ENCODE measurements at places on chromosomes 5 and 9. TPM values are rescaled to one million over a fixed set of nuclear protein-coding genes. Genes with fewer than 3 reads are reported as not detected.

- DNase-seq: no peak
Observed at GRCh38 chr9:5820425-5820824, 12.5 kb downstream of the ERMP1 start.

The BARHL1 gene
- polyA plus RNA-seq: not detected

DNA sequence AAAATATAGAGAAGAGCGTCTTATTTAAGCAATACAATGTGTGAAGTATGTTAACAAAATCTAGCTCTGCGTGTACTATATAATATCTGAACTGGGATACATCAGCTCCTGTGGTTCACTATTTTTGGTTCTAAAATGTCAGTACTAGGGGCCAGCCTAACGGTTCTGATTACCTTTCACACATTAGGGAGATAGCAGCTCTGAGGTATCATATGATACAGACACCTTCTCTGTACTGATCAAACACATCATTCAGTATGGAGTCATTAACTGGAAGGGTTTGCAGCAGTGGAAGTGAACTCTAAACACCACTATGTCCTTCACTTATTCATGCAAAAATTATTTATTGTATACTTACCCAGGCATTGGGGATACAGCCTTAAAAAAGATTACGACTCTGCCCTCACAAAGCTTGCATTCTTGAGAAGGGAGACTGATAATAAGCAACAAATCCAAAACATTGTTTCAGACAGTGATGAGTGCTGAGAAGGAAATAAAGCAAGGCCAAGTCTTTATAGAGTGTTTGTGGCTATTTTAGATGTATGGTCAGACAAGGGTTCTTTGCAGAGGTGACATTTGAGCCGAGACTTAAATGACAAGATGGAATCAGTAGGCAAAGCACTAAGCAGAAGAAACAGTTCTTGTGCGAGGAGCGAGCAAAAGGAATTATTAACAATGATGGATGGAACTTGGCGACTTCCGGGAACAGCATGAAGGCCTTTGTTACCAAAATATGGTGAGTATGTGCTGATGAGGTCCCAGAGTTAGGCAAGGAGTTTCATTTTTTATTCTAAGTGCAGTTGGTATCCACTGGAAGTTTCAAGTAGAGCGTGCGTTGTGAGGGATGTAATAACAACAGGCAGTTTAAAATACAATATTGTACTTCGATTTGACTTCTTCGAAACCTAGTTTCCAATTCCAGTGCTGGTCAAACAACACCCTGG is 1.8 kb upstream of the LNPEP start:
- no peak for DNase-seq

- DNase-seq: no peak
Observed at GRCh38 chr5:113273948-113274347, 160.8 kb downstream of the TSSK1B start.

The GPR21 gene
- polyA plus RNA-seq: not detected

The EDIL3 gene
- polyA plus RNA-seq: 7.2 TPM

DNA sequence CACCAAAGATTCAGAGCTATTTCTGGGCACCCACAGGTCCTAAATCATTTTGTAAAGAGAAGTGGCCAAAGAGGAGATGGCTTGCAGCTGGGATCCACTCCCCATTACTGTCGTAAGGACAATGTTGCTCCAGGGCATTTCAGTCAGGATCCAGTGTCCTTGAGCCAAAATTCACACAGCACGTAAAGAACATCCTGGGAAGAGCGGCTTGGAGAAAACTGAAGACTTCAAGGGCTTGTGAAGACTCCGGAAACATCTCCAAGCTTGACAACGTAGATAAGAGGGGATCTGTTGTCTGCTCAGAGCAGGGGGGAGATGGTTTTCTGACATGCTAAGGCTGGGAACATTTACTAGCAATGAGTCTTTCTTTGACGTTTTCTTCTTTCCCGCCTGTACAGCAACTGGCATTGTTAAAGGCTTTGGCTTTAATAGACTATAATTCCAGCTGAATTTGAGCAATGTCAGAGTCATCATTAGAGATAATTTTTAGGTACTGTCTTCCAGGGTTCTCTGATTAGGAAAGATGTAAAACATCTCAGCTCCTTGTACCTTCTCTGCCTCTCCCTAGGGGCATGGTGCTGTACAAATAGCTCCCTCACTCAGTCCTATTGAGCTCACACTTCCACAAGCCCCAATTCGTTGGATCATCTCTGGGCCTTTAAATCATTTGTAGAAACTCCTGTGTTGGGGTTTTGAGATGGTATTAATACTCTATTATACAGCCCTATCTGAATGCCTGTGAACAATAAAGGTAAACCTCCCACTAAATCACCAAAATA is 39.7 kb downstream of the EGFLAM start:
- DNase-seq: no peak

The TUSC1 gene
- 30.5 TPM for polyA plus RNA-seq

DNA sequence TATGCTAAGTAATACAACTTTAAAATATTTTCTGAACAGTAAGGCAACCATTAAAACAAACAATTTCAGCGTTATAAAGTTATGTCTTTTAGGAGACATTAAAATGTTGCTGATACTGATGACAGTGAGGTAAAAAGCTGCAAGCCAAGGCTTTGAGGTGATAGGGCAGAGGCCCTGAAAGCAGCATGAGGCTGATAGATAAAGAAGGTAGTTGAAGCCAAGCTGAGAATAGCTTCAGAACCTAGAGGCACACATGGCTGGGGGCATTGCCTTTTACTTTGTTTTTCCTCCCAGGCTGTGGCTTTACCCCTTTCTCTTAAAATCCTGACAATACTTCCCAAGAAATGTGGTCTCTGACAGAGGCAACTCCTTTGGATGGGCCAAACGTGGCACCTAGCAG is 149.0 kb upstream of the WWC1 start:
- DNase-seq: no peak

The GAPT gene
- not detected for polyA plus RNA-seq

The ZFP2 gene
- polyA plus RNA-seq: 2.0 TPM

The CDH9 gene
- polyA plus RNA-seq: not detected

- DNase-seq: no peak
Observed at GRCh38 chr5:173222466-173222865, 12.5 kb downstream of the NKX2-5 start.
